Activated T-cell treated with anti-CD3 and anti-CD28 coated beads, Interleukin-2, amount 50 U/mL, for 72 hours (primary cell): ENCODE measurements at places on chromosomes 2 and 18. TPM values are rescaled to one million over a fixed set of nuclear protein-coding genes. Genes with fewer than 3 reads are reported as not detected.
A peak's percentile ranks its signal among the peaks of the same experiment; 100 is the strongest.

The PLEK gene
- total RNA-seq, result 2.4 TPM

The SERPINB10 gene
- 1.5 TPM for total RNA-seq

GRCh38 chr2:238168196-238169047 is 9.7 kb downstream of the ERFE start:
- no peak for DNase-seq
- H3K4me1 ChIP-seq, result no peaks in the 10 kb centered on the region
- H3K36me3 ChIP-seq, result peaks cover 2% of the 10 kb centered on the region
- H3K27me3 ChIP-seq, result peaks cover 16% of the 10 kb centered on the region

GRCh38 chr2:9573013-9573720 is 17.5 kb upstream of the ADAM17 start:
- H3K4me1 ChIP-seq, result peaks cover 24% of the 10 kb centered on the region
- H3K36me3 ChIP-seq, result no peaks in the 10 kb centered on the region
- no peak overlapping the region for H3K27ac ChIP-seq
- DNase-seq, result no peak
- no peak overlapping the region for H3K4me3 ChIP-seq

GRCh38 chr2:56021136-56021474 is 97.5 kb upstream of the EFEMP1 start:
- H3K36me3 ChIP-seq, result no peaks in the 10 kb centered on the region
- H3K4me3 ChIP-seq, result no peak overlapping the region

- peaks cover 54% of the 10 kb centered on the region for H3K4me1 ChIP-seq
- no peaks in the 10 kb centered on the region for H3K36me3 ChIP-seq
- H3K4me3 ChIP-seq, result peak overlapping the region; percentile 58
- no peak for DNase-seq
- no peaks in the 10 kb centered on the region for H3K27me3 ChIP-seq
Observed at GRCh38 chr18:35026407-35027061, 14.7 kb upstream of the MAPRE2 start.
